ENCODE measurements at places on chromosomes 12 and 14.

DNA sequence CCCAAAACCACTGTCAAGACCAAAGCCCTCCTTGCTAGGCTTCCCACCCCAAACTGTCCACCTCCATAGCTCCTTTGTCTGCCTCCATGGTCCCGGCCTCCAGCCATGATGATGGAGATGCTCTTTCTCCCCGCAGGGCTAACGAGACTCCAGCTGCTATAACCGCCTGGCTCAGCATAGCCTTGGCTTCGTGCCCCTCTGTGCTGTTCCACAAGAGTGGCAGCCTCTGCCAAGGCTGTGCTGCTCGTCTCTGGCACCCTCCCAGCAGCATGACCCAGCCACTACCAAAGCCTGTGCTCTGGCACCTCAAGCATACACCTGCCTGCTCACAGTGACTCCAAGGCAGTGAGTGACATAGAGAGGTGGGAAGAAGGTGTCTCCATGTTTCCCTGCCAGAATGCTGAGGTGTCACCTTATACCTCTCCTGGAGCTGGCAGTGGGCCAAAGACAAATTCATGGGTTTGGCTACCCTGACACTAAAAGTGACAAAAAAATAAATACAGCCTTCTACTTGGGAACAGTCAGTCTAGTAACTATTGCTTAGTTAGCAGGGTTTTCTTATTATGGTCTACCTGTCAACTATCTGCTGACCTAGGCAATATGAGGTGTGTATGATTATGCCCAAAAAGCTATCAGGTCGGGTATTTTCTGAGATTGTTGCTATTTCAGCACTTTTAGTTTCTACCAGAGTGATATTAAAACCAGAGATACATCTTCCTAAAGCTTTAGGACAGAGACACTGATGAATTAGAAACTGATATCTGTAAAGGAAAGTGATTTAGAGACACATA, 16.1 kb upstream of the KRT73 start:
- DNase-seq, result peak; percentile 20

DNA sequence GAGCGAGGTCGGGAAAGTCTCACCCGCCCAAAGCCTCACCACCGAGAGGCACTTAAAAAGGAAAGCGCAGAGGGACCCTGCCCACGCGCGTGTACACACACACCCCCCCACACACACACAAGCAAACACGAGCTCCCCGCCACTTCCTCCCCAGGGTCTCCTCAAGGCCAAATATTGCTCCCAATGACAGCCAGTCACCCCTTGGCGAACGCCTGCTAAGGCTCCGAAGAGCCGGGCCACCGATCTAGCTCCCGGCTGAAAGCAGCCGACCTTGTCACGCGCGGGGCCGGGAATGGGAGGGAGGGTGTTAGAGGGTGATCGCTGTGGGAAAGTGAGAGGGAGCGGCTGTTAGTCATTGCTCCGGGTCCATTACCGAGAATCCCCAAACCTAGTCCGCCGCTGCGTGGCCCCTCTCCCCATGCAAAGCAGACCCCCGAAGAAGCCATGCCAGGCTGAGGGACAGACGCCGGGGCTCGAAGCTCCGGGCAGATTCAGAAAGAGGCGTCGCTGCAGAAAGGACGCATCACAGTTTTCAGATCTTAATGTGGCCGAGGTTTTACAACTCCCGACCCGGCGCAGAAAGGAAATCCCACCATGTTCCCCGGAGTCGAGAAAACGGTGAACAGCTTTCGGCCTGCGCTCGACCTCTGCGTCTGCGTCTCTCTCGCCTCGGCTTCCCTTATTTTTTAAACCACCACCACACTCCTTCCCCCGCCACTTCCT, 2.6 kb downstream of the BMP4 start:
- DNase-seq, result no peak

DNA sequence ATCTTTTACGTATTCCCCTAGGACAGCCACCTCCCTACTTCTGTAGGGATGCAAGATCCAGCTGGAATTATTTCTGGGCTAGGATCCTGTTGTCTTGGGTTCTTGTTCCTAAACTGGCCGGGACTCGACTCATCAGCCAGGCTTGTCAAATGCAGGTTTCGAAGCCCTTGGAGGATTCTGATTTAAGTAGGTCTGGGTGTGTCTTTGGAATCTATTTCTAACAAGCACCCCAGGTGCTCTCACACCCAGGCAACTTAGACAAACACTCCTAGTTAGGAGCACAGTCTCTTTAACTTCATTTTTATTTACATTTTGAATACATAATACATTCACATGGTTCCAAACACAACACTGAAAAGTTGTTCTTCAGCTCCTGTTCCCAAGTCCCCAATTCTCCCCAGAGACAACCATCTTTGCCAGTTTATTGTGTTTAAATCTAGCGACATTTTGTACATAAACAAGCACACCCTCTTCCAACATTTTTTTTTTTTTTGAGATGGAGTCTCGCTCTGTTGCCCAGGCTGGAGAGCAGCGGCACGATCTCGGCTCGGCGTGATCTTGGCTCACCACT, 20.9 kb downstream of the MORN3 start:
- DNase-seq, result no peak

DNA sequence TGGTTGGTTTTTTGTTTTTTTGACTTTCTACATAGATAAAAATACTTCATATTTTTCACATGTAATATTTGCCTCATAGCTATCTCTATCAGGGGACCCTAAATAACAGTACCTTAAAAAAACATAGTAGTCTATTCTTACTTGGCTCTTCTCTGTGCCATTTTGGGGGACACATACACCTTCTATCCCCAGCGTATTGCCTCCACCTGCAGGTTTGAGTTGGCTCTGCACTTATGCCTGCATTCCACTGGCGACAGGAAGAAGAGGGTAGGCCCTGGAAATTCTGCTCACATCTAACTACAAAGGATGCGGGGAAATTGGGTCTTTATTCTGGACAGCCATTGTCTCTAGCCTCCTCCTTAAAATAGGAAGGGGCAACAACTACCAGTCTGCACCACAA, 13.8 kb upstream of the IFI27L2 start:
- no peak for DNase-seq

DNA sequence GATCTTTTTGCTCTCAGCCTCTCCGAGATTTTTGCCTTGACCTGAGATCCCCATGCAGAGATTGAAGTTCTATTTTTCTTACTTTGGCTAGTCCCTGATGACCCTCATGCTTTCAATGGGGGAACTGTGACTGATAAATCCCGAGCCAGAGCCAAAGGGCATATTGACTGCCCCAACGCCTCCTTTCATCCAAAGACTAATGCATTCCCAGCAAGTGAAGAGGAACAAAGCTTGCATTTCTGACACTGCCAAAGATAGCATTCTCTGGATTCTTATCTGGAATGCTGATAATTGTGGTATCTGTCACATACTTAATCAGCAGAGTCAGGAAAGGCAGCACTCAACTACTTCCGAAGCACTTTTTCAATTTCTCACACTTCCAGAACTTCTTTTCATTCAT, 152.3 kb upstream of the EGLN3 start:
- DNase-seq, result no peak

GRCh38 chr12:1876086-1876485, 42.4 kb downstream of the CACNA2D4 start:
- no peak for DNase-seq

DNA sequence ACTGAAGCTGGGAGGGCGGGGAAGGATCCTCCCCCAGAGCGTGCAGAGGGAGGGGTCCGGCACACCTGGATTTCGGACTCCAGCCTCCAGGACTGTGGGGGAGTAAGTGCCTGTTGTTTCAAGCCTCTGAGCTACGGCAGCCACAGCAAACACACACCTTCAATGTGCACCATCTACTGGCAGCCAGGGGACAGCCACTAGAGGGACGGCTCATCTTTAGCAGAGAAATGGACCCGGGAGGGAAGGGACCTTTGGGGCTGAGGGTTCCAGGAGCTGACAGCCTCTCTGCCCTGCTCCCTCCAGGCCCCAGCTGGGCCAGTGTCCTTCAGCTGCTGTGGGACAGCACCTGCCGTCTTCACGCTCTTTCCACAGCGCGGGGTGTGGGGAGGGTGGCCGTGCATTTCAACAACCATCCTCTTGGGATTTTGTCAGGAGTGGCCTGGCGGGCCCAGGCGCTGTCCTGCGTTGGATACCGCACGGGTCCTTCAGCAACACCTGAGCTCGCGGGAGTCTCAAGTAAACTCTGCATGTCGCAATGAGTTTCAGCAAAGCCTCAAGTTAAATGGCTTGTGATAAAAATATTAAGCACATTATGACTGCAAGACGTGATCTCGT, 209.2 kb upstream of the C14orf180 start:
- no peak for DNase-seq

DNA sequence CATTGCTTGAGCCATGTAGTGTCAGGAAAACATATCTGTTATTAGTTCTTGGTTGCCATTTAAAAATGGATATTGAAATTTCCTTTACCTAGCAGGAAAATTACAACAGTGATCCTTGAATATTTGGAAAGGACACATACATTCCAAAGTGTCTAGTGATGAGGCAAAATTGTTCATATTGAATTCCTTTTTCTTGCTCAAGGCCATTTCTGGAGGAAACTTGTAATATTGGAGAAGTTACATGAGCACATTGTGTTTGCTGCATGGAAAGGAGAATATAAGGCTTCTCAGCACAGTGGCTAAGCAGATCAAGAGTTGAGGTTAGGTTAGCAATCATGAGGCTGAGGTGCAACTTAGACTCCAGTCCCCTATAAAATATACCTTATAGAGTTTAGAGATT, 121.9 kb downstream of the PDE3A start:
- no peak for DNase-seq

- no peak for DNase-seq
Measured at GRCh38 chr14:71397371-71397770, 490.1 kb downstream of the PCNX1 start.

GRCh38 chr12:91094032-91094662, 17.1 kb downstream of the LUM start:
- DNase-seq, result no peak

DNA sequence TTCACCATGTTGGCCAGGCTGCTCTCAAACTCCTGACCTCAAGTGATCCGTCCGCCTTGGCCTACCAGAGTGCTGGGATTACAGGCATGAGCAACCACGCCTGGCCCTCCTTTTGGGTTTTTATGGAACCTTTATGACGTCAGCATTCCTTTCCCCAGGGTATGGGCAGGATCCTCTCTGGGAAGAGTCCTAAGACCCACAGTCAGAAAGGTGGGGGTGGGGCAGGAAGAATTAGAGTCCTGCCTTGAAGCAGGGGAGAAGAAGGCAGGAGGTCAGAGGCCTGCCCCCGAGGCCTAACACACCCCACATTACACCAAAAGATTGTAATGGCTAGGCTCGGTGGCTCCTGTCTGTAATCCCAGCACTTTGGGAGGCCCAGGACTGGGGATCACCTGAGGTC, 30.8 kb upstream of the CDK17 start:
- no peak for DNase-seq
